Adipocyte (in vitro differentiated cells): ENCODE measurements at places on chromosomes 12 and 14.

DNA sequence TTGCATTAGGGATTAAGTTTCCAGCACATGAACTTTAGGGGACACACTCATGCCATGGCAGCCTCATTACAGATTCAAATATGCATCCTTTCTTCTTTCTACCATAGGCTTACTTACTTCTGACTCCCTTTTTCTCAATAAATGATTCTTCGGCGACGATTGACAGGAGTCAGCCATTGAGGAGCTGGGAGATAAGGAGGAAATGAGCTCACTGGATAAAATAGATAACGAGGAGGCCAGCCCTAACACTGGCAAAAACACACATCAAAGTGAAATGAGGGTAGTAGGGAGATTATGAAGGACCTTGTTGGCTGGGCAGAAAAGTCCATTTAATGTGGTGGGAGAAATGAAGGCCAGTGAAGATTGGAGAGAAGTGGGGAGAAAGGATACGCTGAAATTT is 172.2 kb downstream of the SLC41A2 start:
- DNase-seq, result no peak

DNA sequence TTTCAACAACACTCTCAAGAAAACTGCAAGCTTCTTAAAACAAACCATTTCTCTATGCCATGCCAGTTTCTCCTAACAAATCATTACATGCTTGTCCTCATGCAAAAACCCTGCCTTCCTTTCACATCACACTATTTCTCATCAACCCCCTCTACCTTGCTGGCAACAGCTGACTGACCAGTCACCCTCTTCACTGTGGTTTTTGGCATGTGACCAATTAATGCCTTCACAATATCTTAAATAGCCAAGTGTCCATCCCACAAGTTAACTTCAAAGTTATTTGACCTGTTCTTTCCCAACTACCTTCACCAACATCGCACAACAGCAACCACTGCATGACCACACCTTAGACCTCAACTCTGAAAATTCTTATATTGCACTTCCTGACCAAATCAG is 159.6 kb downstream of the CEP128 start:
- no peak for DNase-seq

- no peak for DNase-seq
Observed at GRCh38 chr12:38907201-38907923, 2.0 kb upstream of the CPNE8 start.

- no peak for DNase-seq
Observed at GRCh38 chr12:79274501-79275064, 410.0 kb downstream of the SYT1 start.

GRCh38 chr14:21825149-21825743 is 151.6 kb upstream of the OR4E1 start:
- DNase-seq, result no peak

DNA sequence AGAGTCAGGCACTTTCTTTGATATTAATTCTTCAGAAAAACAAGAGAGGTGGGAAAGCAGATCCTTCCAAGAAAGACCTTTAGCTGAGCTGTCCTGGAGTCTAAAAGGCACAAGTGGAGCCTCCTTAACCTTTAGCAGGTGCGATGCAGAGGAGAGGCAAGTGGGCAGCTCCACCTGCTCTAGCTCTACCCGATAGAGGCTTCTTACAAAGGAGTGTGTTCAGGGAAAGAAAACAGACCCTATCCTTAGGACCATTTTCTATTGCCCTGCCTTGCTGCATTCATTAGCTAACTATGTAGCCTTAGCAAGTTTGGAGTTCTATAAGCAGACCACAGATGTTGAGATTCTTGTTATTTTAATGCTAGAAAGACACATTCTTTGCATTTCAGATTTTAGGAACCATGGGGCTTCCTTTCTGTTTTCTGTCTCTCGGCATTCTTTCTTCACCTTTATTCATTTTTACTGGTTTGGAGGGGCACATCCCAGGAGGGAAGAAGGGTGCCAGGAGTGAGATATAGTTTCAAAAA is 214.5 kb downstream of the EGLN3 start:
- no peak for DNase-seq

GRCh38 chr14:67186172-67186768 is 3.0 kb upstream of the GARIN2 start:
- no peak for DNase-seq

DNA sequence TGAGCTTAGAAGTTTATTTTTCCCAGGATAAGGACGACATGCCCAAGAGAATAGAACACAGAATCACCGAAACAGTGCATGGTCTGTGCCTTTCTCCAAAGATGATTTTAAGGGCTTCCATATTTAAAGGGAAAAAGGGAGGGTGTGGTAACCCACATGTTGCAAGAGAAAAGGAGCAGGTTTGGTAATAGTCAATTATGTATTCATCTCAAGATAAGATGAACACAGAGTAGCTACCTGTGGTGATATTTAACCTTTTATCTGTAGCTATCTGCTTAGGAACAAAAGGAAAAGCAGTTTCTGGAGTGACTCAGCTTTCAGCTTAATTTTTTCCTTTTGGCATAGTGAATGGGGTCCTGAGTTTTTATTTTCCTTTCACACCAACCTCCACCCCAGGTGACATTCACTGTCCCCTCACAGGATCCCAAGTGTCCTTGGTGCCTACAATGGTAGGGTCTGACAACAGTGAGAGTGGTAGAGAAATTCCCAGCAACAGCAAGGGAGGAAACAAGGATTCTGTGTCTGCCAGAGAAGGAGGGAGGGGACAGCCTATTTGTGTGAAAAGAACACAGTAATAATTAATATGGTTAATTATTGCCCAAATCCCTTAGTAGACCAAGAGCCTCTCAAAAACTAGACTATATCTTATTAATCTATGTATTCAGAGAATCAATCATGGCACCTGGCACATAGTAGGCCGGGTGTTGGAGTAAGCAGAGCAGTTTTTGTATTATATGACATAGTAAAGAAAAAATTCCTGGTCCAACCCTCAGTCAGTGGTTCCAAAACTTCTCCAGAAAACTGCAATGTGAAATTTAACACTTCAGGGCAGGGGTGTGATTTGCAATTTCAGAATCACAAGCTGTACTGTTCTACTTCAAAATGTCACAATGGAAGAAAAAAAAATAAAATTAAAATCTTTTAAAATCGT is 154.5 kb downstream of the PHLDA1 start:
- DNase-seq, result peak; percentile 38

GRCh38 chr12:113373969-113374368 is 15.6 kb downstream of the PLBD2 start:
- no peak for DNase-seq

GRCh38 chr12:69304284-69304683 is 43.9 kb upstream of the LYZ start:
- no peak for DNase-seq

DNA sequence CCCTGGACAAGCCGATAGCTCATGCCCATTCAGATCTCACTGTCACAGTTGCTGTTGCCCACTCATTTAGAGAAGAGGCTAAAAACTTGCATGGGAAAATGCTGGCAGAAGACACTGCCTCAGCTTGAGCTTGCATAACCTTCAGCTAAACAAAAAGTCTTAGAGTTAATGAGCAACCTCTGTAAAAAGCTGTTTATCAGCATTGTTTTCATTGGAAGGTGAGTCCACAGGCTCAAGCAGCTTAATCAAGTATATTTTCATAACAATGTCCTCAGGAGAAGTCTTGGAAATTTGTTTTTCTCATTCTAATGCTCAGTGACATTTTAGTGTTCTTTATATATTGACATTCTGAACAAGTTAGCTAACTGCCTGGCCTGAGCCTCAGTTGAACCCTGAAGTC is 872.9 kb downstream of the TMTC2 start:
- no peak for DNase-seq

GRCh38 chr12:73210548-73211204 is 938.5 kb downstream of the TRHDE start:
- no peak for DNase-seq

DNA sequence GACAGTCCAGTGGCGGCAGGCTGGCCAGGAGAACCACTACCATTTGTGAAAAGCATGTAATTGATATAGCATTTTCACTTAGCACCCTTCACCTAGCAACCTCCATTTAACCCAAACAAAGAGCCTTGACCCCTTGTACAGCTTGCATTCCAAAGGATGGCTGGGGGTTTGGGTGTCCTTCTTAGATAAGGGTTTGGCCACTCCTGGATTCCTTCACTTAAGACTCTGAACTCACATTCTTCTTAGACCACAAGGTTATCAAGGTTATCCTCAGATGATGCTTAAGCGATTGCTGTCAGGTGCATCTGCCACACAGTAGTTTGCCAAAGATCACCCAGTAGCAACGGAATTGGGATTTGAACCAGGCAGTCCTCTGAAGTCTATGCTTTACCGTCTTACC is 102.8 kb downstream of the ZNF664 start:
- DNase-seq, result no peak

- DNase-seq, result no peak
Observed at GRCh38 chr12:52515319-52515646, 4.9 kb downstream of the KRT5 start.

DNA sequence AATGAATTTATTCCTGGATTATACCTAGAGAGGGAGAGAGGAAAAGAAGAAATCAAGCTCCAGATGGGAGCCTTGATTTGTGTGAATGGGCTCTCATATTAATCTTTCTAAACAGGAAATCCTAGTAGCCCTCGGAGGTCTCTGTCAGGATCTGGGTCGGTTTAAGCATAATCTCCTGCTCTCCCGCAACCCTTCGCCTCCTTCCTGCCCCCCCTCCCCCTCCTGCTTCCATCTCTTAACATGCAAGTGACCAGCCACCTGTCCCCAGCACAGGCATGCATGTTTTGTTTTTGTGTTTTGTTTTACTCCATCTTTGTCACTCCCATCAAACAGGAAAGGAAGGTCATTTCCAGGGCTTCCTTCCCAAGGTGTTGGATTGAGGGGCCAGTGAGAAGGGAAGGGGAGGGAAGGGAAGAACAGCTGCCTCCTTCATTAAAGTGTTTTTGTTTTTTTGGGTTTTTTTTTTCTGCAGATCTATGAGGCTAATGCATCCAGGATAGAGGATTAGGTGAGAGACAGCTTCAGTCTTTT is 4.8 kb upstream of the KCNA5 start:
- DNase-seq, result no peak

DNA sequence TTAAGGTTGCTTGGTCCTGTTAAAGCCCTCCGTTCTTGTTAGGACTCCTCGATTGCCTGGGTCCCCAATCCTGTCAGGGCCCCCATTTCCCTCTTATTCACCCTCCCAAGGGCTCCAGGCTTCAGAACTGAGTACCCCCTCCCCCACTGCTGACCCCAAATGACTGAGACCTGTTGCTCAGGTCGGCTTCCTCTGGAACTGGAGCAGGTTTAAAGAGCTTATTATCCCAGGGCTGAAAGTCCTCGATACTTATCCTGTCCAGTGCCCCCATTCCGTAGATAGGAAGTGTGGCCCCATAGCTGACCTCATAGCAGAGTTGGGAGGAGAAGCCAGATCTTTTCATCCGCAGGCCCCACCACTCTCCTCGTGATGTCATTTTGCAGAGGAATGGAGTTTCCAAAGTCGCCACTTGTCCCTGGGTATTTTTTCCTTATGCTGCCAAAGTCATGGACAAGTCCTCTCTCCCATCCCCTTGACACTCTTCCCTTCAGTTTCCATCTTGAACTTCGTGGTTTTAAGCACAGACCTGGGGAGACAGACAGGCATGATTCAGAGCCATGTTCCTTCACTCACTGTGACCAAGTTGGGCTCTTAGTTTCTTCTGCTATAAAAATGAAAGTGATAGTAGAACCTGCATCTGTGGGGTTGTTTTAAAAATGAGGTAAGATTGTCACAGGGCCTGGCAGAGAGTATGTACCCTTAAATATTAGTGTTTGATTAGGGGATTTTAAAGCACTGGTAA is 1.2 kb downstream of the USP30 start:
- peak; percentile 10 for DNase-seq

GRCh38 chr12:94957006-94957405 is 46.5 kb downstream of the NDUFA12 start:
- DNase-seq, result no peak

DNA sequence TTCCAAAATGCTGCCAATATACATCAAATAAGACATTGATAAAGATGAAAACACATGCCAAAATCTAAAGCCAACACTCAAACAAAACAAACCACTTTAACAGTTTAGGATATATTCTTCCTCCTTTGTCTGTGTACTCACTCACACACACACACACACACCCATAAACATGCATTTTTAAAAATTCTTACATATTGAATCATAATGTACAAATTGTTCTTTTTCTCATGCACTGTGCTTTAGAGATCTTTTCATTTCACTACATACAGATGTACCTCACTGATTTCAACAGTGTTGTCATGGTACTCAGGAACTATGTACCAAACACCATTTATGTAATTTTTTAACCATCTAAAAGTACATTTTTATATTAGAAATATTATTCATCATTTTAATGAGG is 9.5 kb upstream of the RERG start:
- peak; percentile 15 for DNase-seq

DNA sequence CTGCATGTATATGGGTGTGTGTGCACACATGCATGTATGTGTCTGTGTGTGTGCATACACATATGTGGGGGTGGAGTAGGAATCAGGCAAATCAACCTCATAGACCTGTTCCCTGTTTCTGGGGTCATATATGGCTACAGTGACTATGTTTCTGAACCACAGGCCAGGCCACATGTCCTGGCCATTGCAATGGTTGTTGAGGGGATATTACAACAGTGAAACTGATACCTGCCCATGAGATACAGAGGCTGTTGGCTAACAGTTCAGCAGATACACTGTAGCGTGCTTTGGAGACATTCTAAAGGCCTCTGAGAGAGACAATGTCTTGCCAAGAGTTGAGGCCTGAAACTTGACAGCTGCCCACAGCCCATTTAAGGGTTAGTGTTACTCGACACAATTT is 47.3 kb upstream of the FOS start:
- DNase-seq, result no peak

GRCh38 chr12:85016413-85016812 is 19.7 kb downstream of the TSPAN19 start:
- DNase-seq, result peak; percentile 91

DNA sequence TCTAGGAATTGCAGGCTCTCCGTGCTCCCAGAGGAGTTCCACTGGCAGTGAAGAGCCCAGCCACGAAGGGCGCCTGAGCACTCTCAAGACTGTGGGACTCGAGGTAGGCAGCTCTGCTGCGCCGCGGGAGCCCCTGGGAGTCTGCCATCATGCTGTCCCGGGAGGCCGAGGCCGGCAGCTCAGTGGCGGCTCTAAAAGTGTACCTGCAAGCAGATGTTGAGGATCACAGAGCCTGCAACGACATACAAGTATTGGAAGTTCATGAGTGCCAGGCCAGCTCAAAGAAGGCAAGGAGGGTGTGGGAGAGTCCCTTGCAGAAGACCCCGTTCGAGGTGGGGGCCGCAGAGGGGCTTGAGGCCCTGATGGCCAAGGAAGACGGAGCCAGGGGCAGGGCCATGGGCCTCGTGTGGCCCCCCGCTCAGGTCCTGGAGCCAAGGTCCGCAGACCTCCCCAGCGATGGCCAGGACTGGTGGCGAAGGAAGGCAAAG is 62.7 kb downstream of the MUCL1 start:
- DNase-seq, result no peak
